ENCODE measurements at places on chromosomes 16 and 17.
A peak's percentile ranks its signal among the peaks of the same experiment; 100 is the strongest.

DNA sequence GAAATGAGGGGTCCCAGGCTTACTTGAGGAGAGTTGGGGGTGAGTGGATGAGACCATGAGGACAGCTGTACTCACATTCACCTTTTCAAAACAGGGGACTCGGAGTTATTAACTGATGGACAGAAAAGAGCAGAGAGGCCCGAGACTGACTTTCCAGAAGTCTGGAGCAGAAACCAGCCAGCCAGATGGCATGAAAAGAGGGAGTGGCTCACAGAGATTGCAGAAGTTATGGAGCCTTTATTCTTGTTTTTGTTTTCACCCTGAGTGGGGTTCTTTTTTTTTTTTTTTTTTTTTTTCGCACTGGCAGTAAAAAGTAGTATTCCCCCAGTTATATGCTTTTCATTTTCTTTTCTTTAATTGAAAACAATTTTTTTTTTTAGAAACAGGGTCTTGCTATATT is 18.9 kb downstream of the TVP23A start:
- DNase-seq: peak; percentile 70

DNA sequence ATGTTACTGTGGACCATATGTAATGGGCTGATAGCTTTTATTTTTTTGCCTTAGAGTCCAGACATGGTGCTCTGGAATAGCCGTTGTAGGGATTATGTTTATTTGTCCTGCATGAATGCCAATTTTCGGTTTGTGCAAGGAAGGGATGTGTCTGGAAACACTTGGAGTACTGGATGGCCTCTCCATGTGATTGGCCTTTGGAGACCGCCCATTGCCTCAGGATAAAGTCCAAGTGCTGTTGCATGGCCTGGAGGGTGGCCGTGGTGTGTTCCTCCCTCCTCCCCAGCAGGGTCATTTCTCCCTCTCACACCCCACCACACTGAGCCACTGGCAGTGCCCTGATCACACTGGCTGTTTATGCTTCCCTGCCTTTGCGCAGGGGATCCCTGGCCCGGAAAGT is 93.9 kb downstream of the MSI2 start:
- DNase-seq: no peak

DNA sequence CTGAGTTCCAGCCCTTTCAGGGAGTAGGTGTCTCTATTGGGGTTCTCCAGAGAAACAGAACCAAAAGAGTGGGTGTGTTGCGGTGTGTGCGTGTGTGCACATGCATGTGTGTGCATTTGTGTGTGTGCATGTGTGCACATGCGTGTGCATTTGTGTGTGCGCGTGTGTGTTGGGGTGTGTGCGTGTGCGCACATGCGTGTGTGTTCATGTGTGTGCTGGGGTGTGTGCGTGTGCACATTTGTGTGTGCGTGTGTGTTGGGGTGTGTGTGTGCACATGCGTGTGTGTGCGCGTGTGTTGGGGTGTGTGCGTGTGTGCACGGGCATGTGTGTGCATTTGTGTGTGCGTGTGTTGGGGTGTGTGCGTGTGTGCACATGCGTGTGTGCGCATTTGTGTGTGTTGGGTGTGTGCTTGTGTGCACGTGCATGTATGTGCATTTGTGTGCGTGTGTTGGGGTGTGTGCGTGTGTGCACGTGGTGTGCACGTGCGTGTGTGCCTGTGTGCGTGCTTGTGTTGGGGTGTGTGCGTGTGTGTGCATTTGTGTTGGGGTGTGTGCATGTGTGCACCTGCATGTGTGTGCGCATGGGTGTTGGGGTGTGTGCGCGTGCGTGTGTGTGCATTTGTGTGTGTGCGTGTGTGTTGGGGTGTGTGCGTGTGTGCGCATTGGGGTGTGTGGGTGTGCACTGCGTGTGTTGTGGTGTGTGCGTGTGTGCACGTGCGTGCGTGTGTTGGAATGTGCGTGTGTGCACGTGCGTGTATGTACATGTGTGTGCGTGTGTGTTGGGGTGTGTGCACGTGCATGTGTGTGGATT is 38.4 kb upstream of the JPH3 start:
- DNase-seq: no peak

DNA sequence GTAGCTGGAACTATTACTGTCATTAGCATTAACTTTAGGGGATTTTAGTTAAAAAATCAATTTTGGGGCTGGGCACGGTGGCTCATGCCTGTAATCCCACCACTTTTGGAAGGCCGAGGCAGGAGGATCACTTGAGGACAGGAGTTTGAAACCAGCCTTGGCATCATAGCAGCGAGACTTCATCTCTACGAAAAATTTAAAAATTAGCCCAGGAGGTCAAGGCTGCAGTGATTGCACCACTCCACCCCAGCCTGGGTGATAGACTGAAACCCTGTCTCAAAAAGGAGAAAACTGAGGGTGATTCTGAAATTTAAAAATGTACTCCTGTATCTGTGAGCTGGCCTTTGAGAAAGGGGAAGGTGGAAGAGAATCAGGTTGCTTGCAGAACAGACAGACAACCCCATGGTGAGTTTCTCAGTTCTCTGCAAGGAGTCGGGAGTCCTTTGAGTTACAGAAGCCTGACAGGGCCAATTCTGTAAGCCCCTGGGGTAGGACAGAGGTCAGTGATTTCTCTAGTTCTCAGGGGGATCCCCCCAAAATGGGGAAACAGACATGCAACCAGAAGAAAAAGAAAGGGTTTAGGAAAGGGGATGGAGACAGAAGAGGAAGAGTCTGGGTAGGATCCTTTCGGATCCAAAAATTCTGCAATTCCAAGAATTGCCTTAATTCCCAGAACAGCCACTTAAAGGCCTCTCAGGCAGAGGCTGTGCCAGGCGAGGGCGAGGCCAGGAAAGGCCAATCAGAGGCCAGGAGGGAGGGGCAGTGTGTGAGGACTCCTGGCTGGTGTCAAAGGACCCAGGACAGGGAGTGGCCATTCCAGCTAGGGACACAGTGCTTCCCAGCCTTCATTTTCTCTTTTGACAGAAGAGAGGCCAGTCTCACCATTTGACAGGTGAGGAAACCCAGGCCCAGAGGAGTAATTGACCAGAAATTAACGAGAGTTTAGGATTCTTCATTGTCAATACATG is 6.7 kb downstream of the NUPR1 start:
- DNase-seq: peak; percentile 42

Measured in suppressor macrophage (primary cell).